ENCODE measurements at places on chromosomes 12 and 14.

- no peak for DNase-seq
- no peaks in the 10 kb centered on the region for H3K27me3 ChIP-seq
- H3K27ac ChIP-seq, result no peak overlapping the region
- no peaks in the 10 kb centered on the region for H3K4me1 ChIP-seq
- H3K36me3 ChIP-seq, result no peaks in the 10 kb centered on the region
These were observed 371.9 kb downstream of the ATP23 start for GRCh38 chr12:58313091-58313855.

GRCh38 chr14:64349741-64350490 lies 38.2 kb upstream of the MTHFD1 start:
- no peak overlapping the region for H3K4me3 ChIP-seq
- no peaks in the 10 kb centered on the region for H3K36me3 ChIP-seq
- no peak overlapping the region for H3K27ac ChIP-seq
- DNase-seq, result no peak
- no peaks in the 10 kb centered on the region for H3K27me3 ChIP-seq
- H3K4me1 ChIP-seq, result no peaks in the 10 kb centered on the region

DNA sequence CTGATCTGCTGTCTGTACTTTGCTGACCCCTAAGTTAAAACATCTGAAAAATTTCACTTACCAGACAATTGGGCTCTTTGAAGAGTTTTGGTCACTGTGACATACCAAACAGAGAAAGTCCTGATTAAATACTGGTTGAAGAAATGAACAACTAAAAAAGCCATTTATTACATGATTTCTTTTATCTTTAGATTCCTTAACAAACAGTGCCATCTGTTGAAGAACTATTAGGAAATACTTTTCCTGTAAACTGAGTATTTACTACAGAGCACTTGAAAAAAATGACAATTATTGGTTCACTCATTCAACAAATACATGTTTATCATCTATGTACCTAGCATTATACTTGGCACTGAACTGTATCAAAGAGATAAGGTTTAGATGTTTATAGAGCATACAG lies 6.5 kb upstream of the WASHC4 start:
- H3K4me1 ChIP-seq, result no peaks in the 10 kb centered on the region
- H3K36me3 ChIP-seq, result no peaks in the 10 kb centered on the region
- no peak overlapping the region for H3K27ac ChIP-seq
- peaks cover 11% of the 10 kb centered on the region for H3K27me3 ChIP-seq
- DNase-seq, result no peak
- no peak overlapping the region for H3K4me3 ChIP-seq

DNA sequence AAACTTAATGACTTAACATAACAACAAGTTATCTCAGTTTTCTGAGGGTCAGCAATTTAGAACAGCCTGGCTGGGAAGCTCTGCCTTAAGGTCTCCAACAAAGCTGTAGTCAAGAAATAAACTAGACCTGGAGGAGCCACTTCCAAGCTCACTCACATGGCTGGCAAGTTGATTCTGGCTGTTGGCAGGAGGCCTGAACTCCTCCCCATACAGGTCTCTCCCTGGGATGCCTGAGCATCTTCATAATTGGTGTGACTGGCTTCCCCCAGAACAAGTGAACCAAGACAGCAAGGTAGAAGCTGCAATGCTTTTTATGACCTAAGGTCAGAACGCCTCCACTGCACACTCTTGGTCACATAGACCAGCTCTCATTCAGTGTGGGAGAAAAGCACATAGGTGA lies 128.3 kb downstream of the SAMD4A start:
- no peak overlapping the region for H3K4me3 ChIP-seq
- peaks cover 5% of the 10 kb centered on the region for H3K4me1 ChIP-seq
- H3K27ac ChIP-seq, result no peak overlapping the region
- peaks cover 32% of the 10 kb centered on the region for H3K27me3 ChIP-seq
- no peaks in the 10 kb centered on the region for H3K36me3 ChIP-seq

DNA sequence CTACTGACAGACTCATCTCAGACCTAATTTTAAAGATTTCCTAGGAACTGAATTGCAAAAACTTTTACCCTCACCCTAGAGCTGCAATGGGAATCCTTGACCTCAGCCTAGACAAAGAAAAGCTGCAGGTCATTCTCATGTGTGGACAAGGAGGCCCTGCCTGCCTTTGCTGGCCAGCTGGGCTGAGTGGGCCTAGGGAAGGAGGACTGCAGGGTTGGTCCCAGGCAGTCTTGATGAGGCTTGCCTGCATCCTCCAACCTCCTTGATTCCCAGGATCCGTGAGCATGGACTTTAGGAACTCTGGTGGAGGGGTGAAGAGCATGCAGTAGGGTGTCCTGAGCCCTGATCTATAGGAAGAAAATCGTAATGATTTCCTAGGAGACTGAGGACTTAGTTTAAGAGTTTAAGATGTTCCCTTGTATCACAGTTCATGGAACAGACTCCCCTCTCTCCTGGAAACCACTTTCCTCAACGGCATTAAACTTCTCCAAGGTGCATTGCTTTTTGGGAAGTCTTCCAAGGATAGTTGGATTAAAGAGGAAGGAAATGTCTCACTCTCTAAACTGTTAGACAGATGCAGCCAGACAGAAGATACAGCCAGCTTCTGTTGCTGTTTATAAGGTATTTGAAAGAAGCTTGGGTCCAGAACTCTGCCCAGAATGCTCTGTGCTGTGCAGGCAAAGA lies 55.4 kb upstream of the DDX11 start:
- peaks cover 2% of the 10 kb centered on the region for H3K27me3 ChIP-seq
- no peaks in the 10 kb centered on the region for H3K4me1 ChIP-seq
- no peak overlapping the region for H3K27ac ChIP-seq
- H3K4me3 ChIP-seq, result no peak overlapping the region
- H3K36me3 ChIP-seq, result no peaks in the 10 kb centered on the region

DNA sequence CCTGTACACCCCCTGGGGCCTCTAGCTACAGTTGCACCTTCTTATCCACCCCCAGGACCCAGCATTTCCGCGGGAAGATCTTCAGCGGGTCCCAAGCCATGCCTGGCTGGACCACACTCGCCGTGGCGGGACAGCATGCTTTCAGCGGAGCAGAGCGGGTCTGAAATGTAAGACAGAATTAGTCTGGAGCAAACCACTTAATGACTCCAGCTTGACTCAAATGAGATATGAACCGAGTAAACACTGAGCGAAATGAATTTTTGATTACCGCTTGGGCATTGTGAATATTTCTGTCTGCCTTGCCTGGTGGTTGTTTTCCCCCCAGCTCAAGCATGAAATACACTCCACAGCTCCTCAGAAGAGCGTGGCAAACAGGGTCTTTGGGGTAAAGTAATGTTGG lies 60.8 kb downstream of the SLC24A4 start:
- DNase-seq, result no peak
- no peak overlapping the region for H3K4me3 ChIP-seq
- H3K36me3 ChIP-seq, result no peaks in the 10 kb centered on the region
- H3K4me1 ChIP-seq, result no peaks in the 10 kb centered on the region
- H3K27me3 ChIP-seq, result no peaks in the 10 kb centered on the region

- peaks cover 4% of the 10 kb centered on the region for H3K4me1 ChIP-seq
- no peaks in the 10 kb centered on the region for H3K36me3 ChIP-seq
- H3K27ac ChIP-seq, result no peak overlapping the region
- no peak for DNase-seq
- H3K4me3 ChIP-seq, result no peak overlapping the region
These were observed 28.5 kb downstream of the WNK1 start for GRCh38 chr12:780750-781379.

- peaks cover 7% of the 10 kb centered on the region for H3K27me3 ChIP-seq
- H3K27ac ChIP-seq, result no peak overlapping the region
- peaks cover 5% of the 10 kb centered on the region for H3K4me1 ChIP-seq
- no peak for DNase-seq
- H3K4me3 ChIP-seq, result no peak overlapping the region
- no peaks in the 10 kb centered on the region for H3K36me3 ChIP-seq
These were observed 73.9 kb downstream of the NEDD1 start for GRCh38 chr12:96980991-96981414.

DNA sequence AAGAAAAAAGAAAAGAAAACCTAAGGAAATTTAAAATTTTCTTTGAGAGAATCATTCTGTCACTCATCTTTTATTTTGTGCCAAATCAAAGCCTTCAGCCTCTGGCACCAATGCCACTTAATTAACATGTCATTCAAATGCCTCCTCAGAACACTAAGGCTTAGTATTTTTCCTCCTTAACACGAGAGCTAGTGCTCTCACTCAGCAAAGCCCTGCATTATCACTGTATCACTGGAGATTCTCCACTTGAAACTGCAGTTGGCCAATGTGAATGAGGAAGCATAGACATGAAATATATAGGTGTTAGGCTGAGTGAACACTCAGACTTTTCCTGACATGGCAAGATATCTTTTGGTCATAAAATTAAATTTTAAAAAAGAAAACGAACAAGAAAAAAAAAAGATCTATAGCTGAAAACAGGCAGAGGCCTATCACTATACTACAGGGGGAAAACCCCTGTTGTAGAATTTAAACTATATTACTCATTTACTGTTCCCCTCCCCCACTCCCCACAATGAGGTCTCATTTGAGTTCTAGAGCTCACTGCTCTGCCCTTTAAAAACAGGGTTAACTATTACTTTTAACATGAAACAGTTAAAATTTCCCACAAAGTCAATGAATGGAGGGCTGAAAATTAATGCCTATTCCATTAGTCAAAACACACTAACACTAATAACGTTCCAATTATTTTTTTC lies 5.1 kb downstream of the MBIP start:
- no peak overlapping the region for H3K27ac ChIP-seq
- H3K27me3 ChIP-seq, result no peaks in the 10 kb centered on the region
- no peak overlapping the region for H3K4me3 ChIP-seq
- peaks cover 20% of the 10 kb centered on the region for H3K36me3 ChIP-seq
- DNase-seq, result no peak
